ENCODE measurements at places on chromosomes 6 and 20.

GRCh38 chr6:47633141-47633540 lies 65.2 kb upstream of the ADGRF4 start:
- no peak for DNase-seq

DNA sequence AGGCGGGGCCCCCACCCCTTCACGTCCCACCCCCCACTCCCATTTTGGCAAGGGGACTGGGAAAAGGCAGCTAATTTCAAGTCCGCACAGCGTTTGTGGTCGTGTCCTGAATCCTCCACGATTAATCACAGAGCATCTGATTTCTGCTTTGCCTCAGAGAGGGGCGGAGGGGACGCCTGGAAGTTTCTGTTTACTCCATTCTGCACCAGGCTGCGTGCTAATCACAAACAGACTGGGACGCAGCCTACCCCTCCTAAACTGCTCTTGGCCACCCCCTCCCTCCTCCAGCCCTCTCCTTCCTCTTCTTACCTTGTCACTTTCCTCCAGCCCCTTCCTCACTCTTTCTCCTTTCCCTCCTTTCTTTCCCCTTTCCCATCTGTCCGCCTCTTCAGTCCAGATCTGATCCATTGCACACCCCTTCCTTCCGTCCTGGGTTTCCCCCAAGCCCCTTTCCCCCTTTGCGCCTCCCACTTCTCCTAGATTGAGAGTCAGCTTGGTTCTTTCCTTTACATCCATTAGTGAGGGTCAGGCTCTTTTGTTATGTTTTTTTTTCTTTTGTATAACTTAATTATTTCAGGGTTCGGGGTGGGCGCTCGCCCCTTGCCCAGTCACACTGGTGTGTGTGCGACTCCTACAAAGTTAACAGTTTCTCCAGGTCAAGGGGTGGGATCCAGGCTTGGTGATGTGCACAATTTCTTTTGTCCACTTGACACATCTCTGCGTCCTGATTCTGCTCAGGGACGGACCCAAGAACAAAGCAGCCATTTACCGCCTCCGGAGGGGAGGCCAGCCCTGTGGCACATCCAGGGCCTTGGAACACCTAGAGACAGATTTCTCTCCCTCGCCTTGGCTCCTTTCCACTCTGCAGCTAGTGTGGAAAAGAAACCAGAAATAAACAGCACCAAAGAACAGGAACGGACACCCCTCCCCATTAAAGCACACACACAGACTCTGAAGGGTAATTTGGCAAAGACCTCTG lies 520 bp upstream of the RIPOR3 start:
- DNase-seq, result no peak

- DNase-seq, result no peak
Observed at GRCh38 chr20:45445805-45446562, 23.6 kb upstream of the WFDC2 start.

DNA sequence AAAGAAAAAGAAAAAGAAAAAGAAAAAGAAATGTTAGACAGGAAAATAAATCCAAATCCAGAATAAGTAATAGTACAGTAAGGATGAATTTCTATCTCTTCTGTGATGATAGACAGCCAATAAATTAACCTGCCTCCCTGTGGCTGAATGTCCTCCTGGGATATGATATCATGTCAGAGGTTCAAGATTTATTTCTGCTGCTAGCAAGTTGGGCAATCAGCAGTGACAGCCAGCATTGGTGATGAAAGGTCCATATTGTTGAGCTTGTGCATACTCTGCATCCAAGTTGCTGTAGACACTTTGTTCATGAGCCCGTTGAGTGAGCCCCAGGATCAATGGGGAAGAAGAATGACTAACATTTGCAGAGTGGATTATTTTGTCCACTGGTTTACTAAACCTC lies 44.9 kb upstream of the CEP85L start:
- DNase-seq, result no peak

- no peak for DNase-seq
Observed at GRCh38 chr6:107817784-107818183, 6.3 kb downstream of the SCML4 start.

GRCh38 chr6:130473886-130474285 lies 108.1 kb downstream of the TMEM200A start:
- no peak for DNase-seq

DNA sequence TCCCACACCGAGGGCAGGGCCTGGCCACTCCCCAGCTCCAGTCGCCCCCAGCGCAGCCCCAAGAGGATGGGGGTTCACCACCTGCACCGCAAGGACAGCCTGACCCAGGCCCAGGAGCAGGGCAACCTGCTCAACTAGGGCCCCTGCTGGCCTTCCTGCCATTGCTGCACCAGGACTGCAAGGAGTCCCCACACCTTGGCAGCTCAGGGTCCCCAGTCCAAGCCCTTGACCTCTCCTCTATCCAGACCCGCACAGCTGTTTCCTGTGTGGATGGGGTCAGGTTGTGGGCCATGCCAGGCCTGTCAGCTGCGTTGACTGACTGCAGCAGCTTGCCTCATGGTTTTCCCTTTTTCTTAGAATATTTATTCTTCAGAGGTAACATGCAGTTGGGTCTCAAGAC lies 4.4 kb downstream of the LRRC73 start:
- no peak for DNase-seq

GRCh38 chr6:97459986-97460385 lies 177.0 kb upstream of the MMS22L start:
- DNase-seq, result no peak

GRCh38 chr6:109348226-109348625 lies 34.0 kb downstream of the CD164 start:
- DNase-seq, result no peak

GRCh38 chr6:29887819-29888776 lies 54.2 kb upstream of the HLA-A start:
- peak; percentile 78 for DNase-seq

- no peak for DNase-seq
Observed at GRCh38 chr6:108113557-108114519, 39.3 kb upstream of the OSTM1 start.

- DNase-seq, result no peak
Observed at GRCh38 chr6:104404377-104404776, 455.3 kb downstream of the HACE1 start.

DNA sequence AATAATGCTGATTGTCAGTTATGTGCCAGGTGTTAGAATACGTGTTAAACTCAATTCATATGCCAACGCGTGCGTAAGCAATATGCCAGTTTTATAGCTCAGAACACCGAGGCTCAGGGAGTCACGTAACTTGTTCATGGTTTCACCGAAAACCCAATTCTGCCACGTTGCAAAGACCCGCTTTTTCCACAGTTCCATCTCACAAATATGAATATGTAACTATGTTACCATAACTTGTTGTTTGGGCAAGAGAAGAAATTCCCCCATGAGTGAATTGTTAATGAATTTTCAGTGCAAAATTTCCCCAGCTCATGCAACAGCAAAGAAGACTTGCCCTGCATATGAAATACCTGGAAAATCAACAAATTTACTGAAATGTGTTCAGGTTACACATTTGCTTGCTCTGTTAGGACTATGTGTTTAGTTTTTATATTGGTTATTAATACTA lies 30.1 kb downstream of the SF3B5 start:
- no peak for DNase-seq

GRCh38 chr6:158104696-158105095 lies 63.4 kb downstream of the SERAC1 start:
- DNase-seq, result no peak

GRCh38 chr6:40138273-40138720 lies 204.0 kb upstream of the MOCS1 start:
- DNase-seq, result no peak

DNA sequence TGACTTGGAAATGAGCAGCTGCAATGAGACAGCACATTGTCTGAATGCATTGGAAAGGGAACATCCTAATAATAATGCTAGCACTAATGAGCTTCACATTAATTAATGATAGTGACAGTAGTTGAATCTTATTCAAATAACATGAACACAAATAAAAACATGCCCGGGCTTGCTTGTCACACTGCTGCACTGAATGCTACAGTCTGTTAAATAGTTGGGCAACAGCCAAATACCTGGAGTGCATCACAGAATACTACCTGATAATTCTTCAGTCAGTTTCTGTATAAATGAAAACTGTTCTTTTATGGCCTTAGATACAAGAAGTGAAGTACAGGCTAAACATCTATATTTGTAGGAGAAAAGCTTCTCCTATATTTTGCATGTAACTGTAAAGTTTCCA lies 458.7 kb downstream of the RNF144B start:
- DNase-seq, result no peak

DNA sequence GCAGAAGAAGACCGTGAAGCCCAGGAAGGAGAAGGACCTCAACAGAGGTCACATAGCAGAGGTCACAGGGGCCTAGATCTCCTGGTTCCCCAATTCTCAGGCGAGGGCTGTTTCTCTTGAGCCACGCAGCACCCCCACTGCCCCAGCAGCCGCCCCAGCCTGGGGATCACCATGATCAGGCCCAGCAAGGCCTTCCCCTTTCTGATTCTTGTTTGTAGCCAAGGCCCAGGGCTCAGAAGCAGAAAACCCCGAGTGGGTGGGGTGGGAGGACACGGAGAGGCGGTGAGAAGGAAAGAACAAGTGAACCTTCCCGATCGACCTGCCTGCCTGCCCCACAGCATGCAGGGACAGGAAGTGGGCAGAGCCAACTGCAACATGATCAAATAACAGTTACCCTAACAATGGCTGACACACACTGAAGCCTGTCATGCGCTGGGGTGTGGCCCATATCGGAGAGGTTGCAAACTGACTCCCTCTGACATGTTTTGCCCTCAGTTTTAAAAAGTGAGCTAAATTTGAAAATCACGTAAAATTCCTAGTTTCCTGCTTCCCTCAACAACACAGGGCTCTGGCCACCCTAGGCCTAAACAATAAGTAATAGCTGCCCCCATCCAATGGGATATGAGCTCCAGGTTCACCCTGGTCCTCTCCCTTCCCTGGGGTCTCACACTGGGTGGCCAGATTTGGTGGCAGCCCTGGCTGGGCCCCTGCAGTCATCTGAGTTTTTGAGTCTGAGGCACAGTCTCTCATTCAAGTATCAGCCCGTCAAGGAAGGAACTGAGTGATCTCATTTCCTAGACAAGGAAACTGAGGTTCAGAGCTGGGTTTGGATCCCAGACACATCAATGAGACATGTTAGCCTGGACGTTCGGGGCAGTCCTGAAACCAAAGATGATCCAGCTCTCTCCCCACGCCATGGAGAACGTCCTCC lies 6.5 kb downstream of the PEDS1 start:
- DNase-seq, result peak; percentile 48

GRCh38 chr6:145213614-145214013 lies 521.7 kb downstream of the EPM2A start:
- no peak for DNase-seq

DNA sequence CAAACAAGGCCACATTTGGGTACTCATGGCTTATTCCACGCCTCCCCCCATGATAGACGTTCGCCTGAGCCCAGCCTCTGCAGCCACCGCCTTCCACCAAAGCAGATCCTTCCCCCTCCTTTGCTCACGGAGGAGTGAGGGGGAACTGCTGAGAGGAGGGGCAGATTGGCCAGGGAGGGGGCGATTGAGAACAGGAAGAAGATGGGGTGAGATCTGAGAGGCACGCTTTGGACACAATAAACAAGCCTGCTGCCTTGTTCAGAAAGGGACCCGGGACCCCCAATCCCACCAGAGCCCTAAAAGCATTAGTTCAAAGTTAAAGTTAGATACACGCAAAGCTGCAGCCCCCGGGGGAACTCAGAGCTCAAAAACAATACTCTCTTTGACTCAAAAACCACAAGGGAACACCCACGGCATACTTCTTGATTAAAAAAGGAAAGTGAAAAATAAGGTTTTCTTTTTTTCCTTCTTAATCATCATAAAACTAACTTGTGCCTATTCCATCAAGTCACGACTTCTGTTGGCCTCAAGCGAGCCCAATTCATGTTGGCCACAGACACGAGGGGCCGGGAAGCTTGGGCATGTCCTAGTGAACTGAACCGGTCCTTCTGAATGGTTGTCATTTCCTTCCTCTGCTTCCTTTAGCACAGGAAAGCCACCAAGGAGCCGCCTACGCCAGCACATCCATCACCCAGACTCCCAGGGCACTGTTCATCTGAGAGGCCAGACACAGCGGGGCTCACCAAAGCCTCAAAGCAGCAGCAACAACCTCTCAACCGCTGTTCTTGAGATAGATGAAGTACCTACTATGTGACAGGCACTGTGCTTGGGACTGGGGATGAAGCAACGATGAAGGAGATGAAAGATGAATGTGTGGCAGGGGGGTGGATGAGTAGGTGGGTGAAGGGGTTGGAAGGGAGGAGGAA lies 44.7 kb downstream of the NFATC2 start:
- DNase-seq, result no peak

GRCh38 chr6:127956260-127956888 lies 55.5 kb upstream of the THEMIS start:
- DNase-seq, result no peak

DNA sequence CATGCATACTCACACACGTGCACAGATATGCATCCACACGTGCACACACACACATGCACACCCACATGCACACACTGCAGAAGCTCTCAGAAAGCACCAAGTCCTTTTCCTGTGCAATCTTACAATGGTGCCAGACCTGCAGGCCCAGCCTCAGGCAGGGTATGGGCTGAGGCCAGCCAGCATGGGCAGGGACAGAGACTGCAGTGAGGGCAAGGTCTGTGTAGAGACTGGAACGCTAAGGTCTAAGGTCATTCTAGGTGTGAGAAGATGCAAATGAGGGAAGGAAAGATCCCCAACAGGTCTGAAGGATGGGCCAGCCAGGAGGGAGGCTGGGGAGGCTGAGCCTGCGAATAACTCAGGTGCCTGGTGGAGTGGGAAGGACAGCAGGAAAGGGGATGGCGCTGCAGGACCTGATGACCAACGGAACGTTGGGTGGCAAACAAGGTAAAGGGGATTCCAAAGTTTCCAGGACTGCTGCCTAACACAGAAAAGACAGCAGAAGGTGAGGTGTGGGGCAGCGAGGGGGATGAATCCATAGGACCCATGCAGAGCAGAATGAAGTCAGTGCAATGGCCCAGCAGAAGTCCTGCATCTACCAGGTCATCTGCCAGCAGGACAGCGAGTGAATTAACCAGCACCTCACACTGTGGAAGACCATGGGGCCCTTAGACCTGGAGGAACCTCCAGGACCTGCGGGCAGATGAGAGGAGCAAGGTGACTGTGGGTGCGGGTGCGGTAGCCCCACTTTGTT lies 67.0 kb downstream of the ABHD12 start:
- DNase-seq, result no peak

DNA sequence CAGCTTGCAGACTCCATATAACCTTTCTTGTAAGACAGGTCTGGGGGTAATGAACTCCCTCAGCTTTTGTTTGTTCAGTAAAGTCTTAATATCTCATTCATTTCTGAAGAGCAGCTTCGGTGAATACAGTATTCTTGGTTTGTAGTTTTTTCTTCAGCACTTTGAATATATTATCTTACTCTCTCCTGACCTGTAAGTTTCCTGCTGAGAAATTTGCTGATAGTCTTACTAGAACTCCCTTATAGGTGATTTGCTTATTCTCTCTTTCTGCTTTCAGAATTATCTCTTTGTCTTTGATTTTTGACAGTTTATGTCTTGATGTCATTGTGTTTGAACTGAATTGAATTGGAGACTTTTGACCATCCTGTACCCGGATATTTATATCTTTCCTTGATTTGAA lies 35.3 kb upstream of the SLC22A3 start:
- DNase-seq, result no peak

- no peak for DNase-seq
Observed at GRCh38 chr20:48612335-48612734, 215.5 kb downstream of the PREX1 start.

GRCh38 chr6:155584006-155584405 lies 128.4 kb upstream of the NOX3 start:
- no peak for DNase-seq

GRCh38 chr20:35511814-35512420 lies 17.5 kb downstream of the C20orf173 start:
- no peak for DNase-seq

GRCh38 chr6:2630359-2630758 lies 120.4 kb downstream of the MYLK4 start:
- no peak for DNase-seq
